ENCODE measurements at places on chromosomes 2 and 18.
A peak's percentile ranks its signal among the peaks of the same experiment; 100 is the strongest.

DNA sequence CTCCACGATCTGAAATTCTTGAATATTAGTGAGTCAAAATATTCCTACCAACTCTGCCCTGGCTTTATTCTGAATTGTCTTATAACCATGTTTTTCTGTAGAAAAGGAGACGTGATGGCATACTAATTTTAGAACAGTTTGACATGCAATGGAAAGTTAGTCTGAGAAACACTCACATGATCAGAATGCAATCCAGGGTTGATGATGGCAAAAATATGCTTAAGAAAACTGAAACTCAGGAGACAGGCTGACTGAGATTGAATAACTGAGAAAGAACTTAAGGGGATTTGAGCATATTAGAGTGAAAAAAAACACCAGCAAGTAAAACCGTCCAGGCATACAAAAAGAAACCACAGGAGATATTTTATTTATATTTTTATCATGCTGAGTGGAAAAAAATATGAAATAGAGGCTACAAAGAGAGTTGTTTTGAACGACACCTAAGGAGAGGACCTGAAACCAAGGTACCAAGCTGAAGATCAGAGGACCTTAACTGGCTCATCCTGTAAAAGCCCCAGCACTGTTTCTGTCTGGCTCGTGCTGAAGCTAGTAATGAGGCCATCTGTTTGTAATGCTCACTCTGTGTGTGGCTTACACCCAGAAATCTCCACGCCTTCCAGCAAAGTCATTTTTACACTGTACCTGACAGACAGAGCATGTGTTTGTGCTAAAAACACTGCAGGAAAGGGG, 437.2 kb upstream of the PKDCC start:
- DNase-seq: no peak

DNA sequence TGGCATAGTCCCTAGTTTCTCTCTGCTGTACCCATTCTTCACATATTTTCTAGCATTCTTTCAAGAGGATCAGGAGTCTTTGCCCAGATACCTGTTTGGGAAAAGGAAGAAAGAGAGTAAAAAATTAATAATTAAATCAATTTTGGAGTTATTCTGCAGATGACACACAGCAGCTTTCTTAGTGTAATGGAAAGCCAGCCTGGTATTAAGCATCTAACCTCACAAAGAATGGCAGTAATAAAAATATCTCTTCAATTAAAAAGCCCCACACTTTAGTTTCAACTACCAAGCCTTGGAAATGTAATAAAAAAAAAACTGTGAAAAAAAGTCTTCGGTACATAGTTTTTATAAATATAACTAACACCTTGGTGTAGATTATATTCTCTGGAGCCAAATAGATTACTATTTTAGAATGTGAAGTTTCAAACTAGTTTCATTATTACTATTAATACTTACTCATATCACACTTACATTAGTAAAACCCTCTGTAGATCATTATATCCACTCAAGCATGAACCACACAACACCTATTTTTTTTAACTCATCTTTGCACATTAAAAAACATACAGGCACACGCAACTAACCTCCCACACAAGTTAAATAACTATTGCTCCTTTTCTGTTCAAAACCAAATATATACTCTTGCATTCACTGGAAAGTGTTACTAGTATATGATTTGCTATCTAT, 90.9 kb downstream of the GPD2 start:
- no peak for DNase-seq

GRCh38 chr2:238081561-238081960, 18.6 kb upstream of the ESPNL start:
- DNase-seq: no peak

- DNase-seq: no peak
Observed at GRCh38 chr2:71611781-71612527, 158.6 kb downstream of the DYSF start.

DNA sequence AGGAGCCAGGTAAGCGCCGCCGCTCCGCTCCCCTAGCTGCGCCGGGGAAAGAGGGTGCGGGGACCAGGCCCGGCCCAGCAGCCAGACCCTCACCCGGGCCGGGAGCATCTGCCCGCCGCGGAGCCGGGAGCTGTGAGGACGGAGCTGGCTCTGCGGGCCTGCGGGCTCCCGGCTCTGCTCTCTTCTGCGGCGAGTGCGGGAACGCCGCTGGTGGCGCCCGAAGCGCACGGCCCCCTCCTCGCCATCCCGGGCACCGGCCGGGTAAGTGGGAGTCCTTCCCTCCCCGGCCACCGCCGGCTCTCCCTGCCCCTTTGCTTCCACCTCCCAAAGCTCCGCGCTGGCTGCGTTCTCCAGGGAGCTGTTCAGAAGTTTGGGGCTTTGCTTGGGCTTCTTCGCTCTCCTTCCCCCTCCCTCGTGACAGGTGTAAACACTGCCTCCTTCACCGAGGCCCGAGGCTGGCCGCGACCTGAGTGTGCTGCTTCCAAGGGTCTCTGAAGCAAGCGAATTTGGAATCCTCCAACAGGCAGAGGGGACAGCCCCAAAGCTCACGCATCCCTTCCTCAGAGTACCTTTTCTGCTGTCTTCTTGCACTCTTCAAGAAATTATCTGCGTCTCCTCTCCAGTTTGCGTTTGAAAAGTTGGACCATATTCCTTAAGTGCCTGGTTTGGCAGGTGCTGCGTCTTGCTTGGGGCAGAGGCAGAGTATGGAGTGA, 632 bp downstream of the AFTPH start:
- DNase-seq: peak; percentile 44

- no peak for DNase-seq
Observed at GRCh38 chr2:195859513-195859912, 202.5 kb downstream of the SLC39A10 start.

DNA sequence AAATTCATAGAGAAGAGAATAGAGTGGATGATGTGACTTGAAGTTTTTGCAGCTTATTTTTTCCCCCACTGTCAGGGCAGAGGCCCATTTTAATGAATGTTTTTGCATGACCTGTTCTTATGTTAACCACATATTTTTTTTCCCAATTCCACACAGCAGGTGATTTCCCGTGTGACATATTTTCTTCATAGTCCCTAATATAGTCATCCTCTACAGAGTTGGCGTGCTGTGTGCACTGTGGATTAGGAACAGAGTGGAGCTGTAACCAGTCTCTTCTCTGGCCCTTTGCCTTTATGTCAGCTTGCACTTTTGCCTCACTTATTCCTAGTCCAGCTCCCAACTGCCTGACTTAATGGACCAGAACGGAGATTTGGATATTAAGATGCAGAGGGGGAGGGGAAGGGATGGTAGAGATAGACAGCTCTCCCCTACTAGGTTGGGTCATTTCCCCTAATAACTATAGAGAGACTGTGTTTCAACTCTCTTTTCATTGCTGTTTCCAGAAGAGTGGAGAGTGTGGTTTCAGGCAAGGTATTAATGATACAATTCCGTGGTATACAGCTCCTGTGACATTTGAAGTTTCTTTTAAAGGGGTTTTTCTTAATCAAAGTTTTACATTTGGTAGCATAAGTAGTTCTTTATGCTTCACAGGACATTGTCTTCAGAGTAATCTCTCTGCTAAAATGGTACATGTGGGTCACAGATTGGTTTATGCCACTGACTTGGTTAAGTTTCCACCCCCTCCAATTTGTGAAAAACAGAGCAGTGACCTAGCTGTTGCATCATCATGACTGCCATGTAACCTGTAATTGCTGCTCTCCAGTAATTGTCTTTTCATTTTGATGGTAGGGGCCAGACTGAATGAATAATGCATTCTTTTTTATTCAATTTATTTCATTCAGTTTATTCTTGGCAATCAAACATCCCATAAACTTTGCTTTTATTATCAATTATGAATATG, 161.3 kb downstream of the HAUS1 start:
- DNase-seq: no peak

GRCh38 chr2:237699870-237700511, 72.6 kb downstream of the LRRFIP1 start:
- no peak for DNase-seq

DNA sequence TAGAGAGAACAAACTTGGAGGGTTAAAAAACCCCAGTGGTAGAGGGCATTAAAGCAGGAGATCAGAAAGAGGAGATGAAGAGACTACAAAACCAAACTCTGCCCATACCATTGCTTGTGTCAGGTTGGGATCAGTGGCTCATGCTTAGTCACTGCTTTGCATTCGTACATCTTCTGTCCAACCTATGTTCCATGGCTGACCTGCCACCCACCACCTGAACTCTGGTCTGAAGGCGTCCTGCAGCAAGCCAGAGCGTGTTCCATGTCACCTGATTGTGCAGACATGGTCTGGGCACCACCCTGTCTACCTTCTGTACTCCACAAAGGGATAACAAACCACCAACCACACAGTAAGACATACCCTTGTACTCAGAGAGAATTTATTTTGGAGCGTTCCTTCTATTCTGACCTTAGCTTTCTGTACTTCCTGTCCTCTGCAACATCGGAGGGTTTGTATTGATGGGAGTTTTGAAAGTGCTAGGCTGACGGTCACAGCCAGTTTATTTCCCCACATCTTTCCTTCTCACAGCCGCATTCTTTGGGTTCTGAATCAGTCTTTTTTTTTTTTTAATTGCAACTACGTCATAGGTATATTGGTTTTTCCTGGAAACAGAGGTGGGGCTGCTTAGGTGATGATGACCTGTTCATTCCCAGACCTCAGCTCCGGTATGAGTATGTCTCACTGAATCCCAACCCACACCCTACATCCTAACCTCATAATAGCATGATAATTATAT, 88.3 kb downstream of the SOWAHC start:
- no peak for DNase-seq

DNA sequence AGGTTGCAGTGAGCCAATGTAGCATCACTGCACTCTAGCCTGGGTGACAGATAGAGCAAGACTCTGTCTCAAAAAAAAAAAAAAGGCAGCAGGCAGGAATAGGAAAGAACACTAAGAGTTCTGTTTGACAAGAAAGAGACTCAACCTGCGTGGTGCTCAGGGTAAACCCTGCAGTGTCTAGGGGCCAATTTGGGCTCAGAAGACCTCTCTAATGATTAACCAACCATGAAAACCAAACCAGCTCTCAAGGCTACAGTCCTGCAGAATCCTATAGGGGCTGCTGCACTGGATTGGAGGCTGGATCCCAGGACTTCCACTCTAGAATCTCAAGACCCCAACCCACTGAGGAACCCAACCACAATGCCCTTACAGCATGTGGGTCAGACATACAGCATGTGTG, 2.4 kb downstream of the TRABD2A start:
- DNase-seq: no peak

DNA sequence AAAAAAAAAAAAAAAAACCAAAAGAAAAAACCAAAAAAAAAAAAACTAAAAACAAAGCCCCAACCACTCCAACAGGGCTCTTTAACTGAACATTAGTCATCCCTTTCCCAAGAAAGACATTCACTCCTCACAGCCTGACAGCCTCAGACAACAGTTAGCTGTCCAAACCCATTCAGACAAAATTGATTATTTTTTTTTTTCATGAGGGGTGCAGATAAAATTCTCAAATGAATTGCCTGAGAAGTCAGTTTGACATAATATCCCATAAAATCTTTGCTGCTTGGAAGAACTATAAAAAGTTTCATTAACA, 206.1 kb upstream of the REV1 start:
- no peak for DNase-seq

DNA sequence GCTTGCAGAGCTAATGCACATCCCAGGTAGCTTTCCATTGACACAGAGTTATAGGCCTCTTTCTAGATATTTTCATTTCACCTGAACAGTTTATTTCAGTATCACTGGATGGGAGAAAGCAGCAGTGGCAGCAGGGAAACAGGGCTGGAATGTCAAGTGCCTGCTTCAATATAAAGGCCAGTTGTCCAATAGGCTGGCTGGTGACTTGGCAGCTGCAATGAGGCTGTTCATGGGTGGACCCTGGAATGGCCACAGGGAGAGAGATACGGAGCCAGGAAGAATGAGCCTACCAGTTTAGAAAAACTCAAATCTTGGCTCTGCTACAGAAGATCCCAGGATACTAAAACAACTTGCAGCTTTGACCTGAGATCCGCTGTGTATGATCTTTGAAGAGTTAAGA, 185.0 kb downstream of the BCL11A start:
- DNase-seq: no peak

GRCh38 chr2:69224512-69224837, 162.6 kb downstream of the GFPT1 start:
- no peak for DNase-seq

DNA sequence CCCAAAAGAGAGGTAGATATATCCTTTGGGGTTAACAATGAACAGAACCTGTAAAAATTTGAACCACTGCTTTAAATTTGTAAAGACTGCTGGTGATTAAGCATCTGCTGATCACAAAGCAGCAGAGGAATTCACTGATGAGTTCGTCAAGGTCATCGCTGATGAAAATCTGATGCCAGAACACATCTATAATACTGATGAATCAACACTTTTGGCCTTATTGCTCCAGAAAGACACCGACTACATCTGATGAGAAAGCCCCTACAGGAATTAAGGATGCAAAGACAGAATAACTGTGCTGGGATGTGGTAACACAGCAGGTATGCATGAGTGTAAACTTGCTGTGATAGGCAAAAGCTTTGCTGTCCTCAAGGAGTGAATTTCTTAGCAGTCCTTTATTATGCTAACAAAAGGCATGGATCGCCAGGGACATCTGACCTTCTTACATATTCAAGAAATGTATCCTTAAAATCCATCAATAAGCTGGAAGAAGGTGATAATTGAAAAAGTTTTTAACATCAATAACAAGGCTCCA, 30.5 kb upstream of the SGPP2 start:
- DNase-seq: no peak

- no peak for DNase-seq
Observed at GRCh38 chr2:101638817-101639605, 58.5 kb upstream of the MAP4K4 start.

DNA sequence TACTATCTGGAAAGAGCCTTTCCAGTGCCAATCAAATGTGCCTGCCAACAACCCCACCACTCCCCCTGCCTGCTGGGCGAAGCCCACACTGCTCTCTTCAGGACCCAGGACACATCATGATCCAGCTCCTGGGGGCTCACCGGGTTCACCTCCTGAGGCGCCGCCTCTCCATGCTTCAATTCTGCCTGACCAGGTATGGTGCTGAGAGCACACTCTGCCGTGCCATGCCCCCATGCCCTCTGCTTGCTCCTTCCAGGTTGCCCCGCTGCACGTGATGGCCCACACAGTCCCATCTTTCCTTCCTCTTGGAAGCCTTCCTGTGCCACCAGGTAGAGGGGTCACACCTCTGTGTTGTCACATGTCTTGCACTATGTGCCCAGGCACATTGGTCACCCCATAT, 47.5 kb downstream of the ASB18 start:
- DNase-seq: no peak

DNA sequence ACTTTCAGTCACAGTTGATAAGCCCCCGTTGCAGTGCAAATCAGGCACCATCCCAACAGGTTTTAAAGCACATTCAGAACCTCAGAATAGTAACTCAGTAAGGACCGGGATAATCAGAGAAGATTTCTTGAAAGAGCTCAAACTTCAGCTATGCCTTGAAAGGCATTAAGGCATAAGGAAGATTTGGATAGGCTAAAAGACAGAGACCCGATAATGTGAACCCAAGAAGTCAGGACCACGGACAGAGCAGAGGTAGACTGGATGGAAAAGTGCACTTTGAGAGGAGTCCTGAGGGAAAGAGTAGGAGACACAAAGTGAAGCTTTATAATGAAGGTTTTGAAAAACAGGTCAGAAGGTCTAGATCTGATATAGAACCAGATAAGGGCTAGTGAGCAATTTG, 36.9 kb upstream of the KLF7 start:
- no peak for DNase-seq

Measured in activated naive CD4-positive, alpha-beta T cell (primary cell).